A172 (cell line): ENCODE measurements at places on chromosomes 6 and 20. TPM values are rescaled to one million over a fixed set of nuclear protein-coding genes. Genes with fewer than 3 reads are reported as not detected.

The GPX6 gene
- not detected in 2 replicates for total RNA-seq

The IL17F gene
- total RNA-seq: not detected in 2 replicates

The PLCB4 gene
- 22.7 and 26.8 TPM in 2 replicates for total RNA-seq

GRCh38 chr20:42589976-42590639, 599.6 kb downstream of the PTPRT start:
- no peak for DNase-seq

GRCh38 chr6:39361657-39362486, 39.4 kb upstream of the KCNK16 start:
- DNase-seq: peak; percentile 51

- DNase-seq: no peak
Measured at GRCh38 chr6:105041880-105042279, 85.0 kb downstream of the LIN28B start.

DNA sequence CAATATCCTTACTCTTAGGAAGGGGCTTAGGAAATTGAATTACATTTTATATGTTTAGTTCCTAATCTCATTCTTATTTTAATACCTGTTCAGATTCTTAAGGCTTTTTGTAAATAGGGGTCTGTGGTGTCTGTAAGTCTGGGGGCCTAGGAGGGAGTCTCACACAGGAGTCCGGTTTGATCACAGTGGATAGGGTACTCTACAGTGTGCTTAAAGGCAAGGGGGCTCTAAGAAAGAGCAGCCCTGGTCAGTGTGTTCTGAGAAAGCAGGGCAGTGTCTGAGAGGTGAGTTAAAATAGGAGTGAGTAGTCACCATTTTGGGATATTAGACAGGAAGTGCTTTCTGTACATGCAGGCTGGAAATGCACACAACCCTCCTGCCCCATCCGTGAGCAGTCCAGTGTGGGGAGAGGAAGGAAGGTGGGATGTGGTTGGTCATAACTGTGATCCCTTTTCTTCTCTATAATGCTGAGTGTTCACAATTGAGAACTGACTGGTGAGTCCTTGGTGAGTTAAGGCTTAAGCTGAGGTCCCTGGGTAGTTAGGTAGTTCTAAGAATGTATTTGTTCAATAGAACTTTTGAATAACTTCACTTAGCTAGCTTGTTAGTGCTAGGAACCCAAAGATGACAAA, 50.0 kb downstream of the CDKAL1 start:
- no peak for DNase-seq

DNA sequence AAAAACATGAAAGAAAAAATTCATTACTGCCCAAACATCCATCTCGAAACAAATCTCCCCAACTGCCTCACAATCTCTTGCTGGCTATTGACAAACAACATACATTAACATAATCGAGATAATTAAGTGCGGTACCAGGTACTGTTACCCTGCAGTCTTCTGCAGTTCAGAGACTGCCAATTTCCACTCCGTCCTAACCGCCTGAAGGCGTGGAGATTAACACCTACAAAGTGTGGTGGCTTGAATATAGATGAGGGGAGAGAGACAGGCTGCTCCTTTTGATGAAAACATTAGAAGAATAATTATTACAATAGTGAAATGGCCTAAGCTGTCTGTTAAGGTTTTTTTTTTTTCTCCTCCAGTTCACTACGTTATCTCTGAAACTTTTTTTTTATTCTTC, 258.9 kb upstream of the SOX4 start:
- DNase-seq: no peak

GRCh38 chr6:7145885-7146828, 38.4 kb downstream of the RREB1 start:
- no peak for DNase-seq

DNA sequence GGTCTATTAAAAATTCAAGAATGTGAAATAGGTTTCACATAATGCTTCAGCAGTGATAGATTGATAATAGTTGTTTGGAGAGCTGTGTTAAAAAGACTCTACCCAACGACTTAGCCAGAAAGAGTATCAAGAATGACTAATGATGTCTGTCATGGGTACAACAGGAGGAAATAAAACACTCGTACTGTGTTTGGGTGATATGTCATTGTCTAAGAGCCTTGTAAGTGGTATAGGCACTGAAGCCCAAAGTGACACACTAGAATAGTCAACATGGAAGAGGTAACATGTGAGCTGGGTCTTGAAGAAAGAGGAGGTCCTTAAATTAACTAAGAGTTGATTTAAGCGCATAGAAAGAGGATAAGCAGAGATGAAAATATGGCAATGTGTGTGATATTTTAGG, 471.8 kb upstream of the MAN1A1 start:
- no peak for DNase-seq

DNA sequence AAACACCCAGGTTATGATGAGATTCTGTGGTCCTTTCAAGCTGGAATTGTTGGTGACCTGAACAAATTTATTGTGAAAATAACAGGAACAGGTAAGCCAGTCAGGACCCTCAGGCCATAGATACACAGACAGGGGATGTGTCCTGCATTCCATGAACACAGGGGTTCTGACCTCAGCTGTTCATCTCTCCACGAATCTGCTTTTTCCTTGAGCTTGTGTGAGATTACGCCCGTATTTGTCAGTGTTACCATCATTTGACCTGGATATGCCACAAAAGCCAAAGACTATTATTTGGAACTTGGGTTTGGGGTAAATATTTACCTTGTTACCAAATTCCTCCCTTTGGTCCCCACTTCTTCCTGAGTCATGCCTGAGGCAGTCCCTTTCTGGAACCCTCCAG, 288.9 kb downstream of the PREX1 start:
- peak; percentile 31 for DNase-seq

DNA sequence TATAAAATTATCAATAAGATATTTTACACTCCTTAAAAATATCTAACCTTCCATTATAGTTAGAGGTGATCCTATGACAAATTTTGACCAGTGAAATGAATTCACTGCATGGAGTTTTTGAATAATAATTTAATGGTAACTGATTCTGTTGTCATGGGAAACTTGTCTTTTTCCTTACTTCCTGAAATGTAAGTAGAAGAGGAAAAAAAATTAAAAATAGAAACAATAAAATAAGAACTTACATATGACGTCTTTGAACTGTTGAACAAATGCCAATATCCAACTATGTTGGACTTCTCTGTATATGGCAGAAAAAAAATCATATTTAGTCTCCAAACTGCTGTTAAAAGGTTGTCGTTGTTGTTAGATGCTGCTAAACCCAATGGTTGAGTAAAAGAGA, 26.3 kb downstream of the PPP1R14C start:
- DNase-seq: no peak

DNA sequence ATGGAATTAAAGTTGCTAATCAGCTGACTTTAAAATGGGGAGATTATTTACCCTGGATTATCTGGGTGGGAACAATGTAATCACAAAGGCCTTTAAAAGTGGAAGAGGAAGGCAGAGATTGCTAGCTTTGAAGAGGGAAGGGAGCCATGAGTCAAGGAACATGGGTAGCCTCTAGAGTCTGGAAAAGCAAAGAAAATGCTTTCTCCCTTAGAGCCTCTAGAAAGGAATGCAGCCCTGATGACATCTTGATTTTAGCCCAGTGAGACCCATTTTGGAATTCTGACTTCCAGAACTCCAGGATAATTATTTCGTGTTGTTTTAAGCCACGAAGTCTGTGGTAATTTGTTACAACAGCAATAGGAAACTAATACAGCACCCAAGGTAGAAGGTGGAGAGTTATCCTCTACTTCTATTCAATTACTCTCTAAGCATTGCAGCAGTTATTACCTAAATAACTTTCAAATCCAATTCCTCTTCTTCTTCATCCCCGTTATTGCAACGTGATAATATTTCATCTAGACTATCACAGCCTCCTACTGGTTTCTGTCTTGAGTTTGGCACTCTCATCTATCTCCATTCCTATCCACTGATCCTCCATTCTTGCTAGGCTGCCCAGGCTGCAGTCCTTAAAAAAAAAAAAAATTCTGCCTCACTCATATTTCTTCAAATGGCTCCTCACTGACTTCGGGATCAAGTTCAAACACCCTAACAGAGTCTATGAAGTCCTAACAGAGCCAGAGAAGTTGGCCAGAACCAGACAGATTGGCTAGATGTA, 224.3 kb downstream of the BTBD9 start:
- DNase-seq: no peak

DNA sequence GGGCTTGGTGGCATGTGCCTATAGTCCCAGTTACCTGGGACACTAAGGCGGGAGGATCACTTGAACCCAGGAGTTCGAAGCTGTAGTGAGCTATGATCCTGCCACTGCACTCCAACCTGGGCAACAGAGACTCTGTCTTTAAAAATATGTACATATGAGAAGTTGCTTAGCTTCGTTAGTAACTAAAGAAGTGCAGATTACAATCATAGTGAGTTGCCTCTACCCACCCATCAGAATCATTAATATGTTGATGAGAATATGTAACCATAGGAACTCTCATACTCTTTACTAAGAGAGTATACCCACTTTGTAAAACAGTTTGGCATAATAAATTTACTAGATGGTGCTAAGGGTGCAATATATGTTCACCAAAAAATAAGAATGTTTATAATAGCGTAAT, 54.0 kb downstream of the EFHC1 start:
- no peak for DNase-seq

DNA sequence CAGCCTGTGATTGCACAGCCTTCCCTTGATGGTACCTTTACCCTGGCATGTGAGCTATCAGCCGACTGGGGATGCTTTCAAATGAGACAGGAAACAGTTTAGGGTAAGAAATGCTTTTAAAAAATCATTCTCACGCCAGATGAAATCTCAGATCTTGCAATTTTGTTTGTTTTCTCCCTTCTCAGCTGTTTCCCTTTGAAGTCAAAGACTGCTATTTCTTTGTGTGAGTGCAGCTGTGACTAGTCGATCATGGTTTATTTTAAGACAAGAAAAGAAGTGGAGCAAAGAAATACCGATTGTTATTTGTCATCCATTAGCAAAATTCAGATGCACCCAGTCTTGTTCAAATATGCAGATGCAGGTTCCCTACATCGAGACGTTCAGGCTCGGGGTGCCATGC, 489.7 kb downstream of the QKI start:
- no peak for DNase-seq

GRCh38 chr20:35145141-35145564, 2.0 kb downstream of the EDEM2 start:
- peak; percentile 50 for DNase-seq
